ENCODE measurements at places on chromosomes 16 and 17.
A peak's percentile ranks its signal among the peaks of the same experiment; 100 is the strongest.

DNA sequence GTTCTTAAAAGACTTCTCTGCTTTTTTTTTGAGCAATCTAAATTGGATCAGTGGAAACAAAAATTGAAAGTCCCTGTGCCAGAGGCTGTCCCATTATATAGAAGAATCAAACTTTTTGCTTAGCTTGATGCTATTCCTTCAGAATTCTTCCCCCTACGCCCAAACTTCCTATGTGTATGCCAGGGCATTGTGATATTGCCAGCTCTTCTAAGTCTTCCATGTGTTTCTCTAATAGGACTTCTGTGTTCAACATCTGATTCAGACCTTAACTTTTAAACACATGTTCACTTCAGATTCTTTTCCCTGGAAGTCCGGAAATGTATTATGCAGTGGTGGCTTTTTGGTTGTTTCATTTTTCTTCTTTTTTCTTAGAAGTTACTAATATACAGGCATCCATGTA lies 18.7 kb downstream of the PTRH2 start:
- no peak for DNase-seq

- DNase-seq, result no peak
Observed at GRCh38 chr17:40522250-40522960, 21.0 kb upstream of the TNS4 start.

GRCh38 chr16:83906683-83907082 lies 7.8 kb downstream of the MLYCD start:
- no peak for DNase-seq

GRCh38 chr17:58367461-58367860 lies 15.5 kb upstream of the SUPT4H1 start:
- no peak for DNase-seq

DNA sequence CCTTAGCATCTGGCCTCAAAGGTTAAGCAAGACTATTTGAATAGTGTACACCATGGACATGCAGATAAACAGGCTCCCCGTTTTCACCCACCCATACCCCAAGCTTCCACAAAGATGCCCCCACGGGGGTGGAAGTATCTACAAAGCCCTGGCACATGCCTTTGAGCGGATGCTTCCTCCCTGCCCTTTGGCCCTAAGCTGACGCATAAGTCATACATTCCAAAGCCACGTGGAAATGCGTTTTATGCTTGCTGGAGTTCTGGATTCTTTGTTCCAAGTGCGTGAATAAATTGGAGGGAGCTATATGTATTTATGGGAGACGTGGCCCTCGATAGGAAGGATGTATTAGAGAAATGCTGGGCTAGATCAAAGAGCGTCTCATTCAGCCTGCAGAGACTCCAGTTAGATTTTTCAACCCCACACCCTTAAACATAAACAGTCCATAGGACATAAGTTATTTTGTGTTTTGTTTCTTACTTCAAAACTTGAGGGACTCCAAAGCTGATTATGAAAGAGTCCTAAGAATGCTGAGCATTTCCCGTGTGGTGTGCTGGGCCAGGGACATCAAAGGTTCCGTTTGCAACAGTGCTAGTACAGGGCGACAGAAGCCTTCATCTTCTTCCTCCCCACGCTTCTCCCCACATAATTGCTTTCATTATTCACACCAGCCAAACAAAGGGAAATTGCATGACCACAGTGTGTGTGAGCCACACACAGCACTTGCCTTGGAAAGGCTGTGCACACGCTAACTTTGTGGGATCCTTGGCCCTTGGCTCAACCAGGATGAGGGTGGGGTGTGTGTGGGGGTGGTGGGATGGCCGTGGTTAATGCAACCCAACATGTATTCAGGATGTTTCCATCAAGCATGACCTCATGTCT lies 73.6 kb downstream of the WIPI1 start:
- no peak for DNase-seq

DNA sequence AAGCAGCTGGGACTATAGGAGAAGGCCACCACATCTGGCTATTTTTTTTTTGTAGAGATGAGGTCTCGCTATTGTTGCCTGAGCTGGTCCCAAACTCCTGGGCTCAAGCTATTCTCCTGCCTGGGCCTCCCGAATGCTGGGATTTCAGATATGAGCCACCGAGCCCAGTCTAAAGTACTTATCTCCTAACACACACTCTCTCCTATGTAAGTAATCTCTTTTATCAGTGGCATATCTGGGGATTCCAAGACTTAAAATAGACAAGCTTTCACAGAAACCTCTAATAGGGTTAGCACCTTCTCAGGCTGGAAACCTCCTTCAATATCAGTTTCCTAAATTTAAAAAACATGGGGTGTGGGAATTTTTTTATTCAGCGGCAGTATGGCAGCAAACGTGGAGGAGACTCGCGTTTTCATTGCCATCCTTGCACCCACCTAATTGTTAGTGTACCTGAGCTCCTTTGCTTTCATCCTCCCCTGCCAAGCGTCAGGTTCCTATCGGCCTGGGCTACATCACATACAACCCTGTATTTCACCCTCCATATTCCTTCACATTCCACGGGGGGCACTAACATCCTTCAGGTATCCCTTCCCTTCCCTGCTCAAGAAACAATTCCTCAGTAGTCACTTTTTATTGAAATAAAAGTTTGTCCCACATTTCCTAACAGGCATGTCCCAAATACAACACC lies 1.1 kb downstream of the EZH1 start:
- DNase-seq, result no peak

- DNase-seq, result no peak
Observed at GRCh38 chr17:28948342-28948741, 3.0 kb downstream of the PHF12 start.

GRCh38 chr17:33786478-33786877 lies 468.6 kb upstream of the CCL2 start:
- no peak for DNase-seq

GRCh38 chr16:55051571-55052347 lies 121.1 kb downstream of the IRX5 start:
- DNase-seq, result no peak

GRCh38 chr16:78503602-78504001 lies 404.1 kb downstream of the WWOX start:
- peak; percentile 3 for DNase-seq

GRCh38 chr16:31077592-31078396 lies 3.6 kb downstream of the ZNF646 start:
- DNase-seq, result no peak

DNA sequence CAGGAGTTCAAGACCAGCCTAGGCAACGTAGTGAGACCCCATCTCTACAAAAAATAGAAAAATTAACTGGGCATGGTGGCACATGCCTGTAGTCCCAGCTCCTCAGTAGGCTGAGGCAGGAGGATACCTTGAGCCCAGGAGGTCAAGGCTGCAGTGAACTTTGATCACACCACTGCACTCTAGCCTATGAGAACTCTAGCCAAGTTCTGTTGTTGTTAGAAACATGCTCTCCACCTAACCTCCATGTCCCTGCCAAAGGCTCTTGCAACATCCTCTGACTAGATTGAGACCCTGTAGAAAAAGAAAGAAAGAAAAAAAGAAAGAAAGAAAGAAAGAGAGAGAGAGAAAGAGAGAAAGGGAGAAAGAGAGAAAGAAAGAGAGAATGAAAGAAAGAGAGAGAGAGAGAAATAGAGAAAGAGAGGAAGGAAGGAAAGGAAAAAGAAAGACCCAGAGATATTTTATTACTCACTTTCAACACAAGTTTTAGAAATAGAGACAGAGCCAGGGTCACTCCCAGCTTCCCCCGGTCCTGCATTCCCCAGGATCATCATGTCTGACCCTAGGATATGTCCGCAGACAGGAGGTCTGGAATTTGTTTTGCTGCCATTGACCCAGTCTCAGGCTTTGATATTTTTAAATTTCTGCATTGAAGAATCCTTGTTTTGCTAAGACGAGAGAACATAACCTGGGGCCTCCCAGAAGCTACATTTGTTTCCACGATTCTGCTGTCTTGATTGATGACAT lies 376.5 kb upstream of the CDH5 start:
- DNase-seq, result no peak

- DNase-seq, result no peak
Observed at GRCh38 chr17:27323538-27324215, 29.8 kb downstream of the WSB1 start.
